ENCODE measurements at places on chromosomes 12 and 14.

- no peak for DNase-seq
These were observed 6.7 kb downstream of the FNTB start for GRCh38 chr14:64993266-64993930.

- DNase-seq: no peak
These were observed 817.8 kb downstream of the GALC start for GRCh38 chr14:87175175-87175574.

- DNase-seq: peak; percentile 52
These were observed 242.5 kb upstream of the ATP2B1 start for GRCh38 chr12:89951050-89951693.

DNA sequence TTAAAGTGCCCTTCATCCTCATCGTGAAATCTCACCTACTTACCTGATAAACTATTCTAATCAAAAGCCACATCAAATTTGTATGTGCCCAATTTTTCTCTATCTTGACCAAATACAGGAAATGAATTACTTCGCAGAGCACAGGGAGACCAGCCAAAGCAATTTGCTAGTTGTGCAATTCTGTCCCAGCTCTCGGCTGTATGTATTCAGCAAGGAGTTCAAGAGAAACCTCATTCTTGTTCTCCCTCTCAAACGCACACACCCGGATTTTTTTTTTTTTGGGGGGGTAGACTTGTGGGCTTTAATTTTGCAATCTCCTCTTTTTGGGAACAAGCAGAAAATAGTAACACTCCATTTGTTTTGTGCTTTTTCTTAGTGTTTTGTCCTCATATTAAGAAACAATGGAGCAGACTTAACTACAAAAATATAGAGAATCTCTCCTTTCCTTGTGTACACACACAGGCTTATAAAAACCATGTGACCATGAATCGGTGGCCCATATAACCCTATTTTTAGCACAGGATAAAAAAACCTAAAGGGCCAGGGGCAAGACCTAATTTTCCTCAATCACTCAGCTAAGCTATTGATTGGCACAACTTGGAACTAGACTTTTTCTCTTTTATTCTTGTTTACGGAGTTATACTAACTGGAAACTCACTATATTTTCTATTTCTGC is 64.2 kb downstream of the MBIP start:
- no peak for DNase-seq

- no peak for DNase-seq
These were observed 521 bp upstream of the PIP4K2C start for GRCh38 chr12:57590479-57590863.

- DNase-seq: peak; percentile 97
These were observed 145.2 kb upstream of the KRR1 start for GRCh38 chr12:75656648-75657047.

DNA sequence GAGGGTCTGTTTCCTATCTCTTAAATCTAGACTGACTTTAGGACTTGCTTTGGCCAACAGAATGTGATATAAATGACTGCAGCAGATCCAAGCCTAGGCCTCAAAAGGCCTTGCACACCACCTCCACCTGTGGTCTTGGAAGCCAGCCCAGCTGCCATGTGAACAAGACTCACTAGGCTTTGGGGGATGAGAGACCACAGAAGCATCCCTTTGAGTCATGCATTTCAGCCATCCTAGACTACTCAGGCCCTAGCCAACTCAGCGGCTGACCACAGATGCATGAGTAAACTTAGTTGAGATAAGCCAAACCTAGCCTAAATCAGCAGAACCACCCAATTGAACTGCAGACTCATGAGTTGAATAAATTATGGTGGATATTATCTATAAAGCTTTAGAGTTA is 87.7 kb downstream of the KCNH5 start:
- peak; percentile 97 for DNase-seq

DNA sequence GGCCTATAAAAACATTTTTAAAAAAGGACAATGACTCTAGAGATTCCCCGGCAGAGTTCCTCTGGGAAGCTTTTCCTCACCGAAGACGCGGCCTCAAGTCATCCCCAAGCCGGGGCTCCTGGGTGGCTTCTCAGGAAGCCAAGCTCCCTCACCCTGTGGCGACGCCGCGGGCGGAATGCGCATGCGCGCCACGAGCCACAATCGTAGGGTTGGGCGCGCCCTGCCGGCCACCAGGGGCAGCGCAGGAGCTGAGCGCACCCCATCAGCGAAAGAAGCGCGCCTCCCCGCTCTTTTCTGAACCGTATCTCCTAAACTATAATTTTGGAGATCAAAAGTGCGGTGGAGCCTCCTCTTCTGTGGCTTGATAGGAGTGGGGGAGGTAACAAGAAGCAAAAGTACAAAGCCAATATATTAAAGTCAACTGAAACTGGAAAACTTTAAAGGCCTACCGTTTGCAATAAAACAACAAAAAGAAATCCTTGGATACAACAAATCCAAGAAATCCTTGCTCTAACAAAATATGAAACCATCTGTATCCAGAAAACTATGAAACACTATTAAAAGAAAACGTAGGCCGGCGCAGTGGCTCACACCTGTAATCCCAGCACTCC is 17.4 kb upstream of the CHFR start:
- peak; percentile 31 for DNase-seq

- DNase-seq: no peak
These were observed at the start of gene AKT1 for GRCh38 chr14:104794993-104795780. Gene AKT1 (minus strand): TSS chr14:104795748. CDS start chr14:104792643, 3,105 bp downstream.

GRCh38 chr12:119328111-119328510 is 6.4 kb upstream of the CCDC60 start:
- DNase-seq: no peak

GRCh38 chr14:28744126-28744525 is 22.5 kb upstream of the FOXG1 start:
- no peak for DNase-seq

DNA sequence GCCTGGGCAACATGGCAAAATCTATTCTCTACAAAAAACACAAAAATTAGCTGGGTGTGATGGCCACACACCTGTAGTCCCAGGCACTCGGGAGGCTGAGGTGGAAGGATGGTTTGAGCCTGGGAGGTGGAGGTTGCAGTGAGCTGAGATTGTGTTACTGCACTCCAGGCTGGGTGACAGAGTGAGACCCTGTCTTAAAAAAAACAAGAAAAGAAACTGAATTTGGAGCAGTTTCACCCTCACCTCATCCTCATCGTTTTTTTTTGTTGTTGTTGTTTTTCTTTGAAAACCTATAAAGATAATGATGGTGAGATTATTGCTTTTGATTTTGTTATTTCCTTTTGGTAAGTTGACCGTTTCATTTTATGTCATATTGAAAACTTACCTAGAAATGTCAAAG is 60.7 kb downstream of the SLC38A6 start:
- no peak for DNase-seq

DNA sequence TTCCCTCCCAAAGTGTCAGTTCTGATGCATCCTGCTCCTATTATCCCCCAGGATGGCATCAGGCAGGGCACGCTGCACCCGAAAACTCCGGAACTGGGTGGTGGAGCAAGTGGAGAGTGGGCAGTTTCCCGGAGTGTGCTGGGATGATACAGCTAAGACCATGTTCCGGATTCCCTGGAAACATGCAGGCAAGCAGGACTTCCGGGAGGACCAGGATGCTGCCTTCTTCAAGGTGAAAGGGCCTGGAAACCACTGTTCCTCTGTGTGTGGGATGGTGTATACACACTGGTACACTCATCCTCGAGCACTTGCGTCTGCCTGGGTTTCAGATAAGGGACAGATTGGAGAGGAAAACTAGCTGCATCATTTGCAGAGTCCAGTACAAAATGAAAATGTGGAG is 1.0 kb downstream of the IRF9 start:
- DNase-seq: no peak

DNA sequence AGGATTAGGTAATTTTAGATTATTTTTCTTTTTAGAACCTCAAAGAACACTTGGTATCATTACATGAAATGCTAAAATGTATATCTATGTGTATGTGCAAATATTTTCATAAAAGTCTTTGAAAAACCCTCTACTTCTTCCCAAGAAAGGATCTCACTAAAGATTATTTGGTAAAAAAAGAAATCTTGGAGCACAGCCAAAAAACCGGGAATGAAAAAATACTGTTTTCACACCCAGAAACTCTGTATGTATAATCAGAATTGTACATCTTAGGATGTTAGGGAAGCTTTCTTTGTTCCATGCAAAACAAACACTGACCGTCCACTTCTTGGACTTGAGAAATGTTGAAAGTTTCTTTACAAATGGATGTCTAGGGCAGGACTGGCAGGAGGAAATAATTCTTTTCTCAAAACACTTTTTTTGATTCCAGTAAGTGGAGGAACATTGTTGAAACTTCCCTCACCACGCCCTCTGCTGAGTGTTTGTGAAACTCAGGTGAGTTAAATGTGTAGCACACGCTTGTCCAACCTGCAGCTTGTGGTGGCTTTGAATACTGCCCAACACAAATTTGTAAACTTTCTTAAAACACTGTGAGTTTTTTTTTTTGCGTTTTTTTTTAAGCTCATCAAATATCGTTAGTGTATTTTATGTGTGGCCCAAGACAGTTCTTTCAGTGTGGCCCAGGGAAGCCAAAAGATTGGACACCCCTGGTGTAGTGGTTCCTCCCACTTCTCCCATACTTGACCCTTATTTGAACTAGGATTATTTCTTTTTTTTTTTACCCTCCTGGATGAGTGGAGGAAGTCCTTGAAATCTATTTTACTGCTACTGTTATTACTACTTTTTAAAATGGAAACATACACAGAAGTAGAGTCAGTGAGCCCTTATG is 26.6 kb downstream of the FBXO34 start:
- no peak for DNase-seq

DNA sequence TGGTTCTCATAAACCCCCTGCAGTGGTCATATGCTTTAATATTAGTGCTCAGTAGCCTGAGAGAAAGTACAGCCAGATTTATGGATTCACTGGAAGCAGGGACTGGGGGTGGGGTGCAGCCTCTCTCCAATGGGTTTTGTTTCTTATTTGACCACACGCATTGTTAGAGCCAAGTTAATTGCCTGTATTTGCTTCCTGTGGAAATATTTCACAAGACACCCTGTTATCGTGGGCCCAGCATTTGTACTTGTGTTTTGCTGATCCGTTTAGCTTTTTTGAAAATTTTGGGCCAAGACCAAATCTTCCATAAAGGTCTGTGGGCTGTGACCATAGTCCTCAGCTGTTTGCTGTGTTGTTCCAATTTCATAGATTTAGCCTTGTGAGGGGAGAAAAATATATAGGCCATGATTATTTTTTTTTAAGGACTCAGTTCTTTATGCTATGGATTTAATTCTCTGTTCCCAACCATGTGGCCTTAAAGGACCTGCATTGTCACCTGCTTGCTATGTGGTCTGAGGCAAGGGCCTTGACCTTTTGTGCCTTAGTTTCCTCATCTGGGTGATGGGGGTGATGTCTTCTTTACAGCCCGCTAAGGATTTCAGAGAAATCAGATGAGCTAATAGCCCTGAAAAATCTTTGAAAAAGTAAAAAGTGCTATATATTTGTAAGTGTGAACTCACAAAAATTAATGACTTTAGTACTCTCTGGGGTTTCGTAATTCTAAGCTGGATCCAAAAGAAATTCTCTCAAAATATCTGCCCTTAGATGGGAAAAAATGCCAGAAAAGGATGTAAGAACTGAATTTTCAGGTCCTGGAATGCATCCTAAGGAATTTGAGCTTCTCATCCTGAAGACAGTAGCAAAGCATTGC is 370.2 kb downstream of the DPF3 start:
- DNase-seq: peak; percentile 42

GRCh38 chr12:126027825-126028224 is 962.6 kb downstream of the AACS start:
- no peak for DNase-seq

- DNase-seq: no peak
These were observed 77.9 kb downstream of the BHLHE41 start for GRCh38 chr12:26046906-26047305.

DNA sequence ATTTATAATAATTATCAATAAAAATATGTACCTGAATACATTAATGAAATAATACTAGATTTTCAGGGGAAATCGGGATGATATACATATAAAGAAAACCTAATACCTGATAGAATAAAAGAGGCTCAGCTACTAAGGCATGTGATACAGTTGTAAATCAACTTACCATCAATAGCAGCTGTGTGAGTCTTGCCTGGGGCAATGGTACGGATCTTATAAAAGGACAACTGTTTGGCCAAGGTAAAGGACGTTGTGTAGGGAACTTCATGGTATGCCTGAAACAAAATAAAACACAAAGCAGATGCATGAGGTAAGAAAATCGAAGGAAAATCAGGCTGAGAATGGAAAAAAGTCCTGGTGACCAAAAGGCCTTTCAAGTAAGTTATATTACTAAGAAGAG is 25.4 kb downstream of the NEK9 start:
- no peak for DNase-seq

GRCh38 chr12:85951823-85952222 is 77.7 kb downstream of the NTS start:
- peak; percentile 9 for DNase-seq

DNA sequence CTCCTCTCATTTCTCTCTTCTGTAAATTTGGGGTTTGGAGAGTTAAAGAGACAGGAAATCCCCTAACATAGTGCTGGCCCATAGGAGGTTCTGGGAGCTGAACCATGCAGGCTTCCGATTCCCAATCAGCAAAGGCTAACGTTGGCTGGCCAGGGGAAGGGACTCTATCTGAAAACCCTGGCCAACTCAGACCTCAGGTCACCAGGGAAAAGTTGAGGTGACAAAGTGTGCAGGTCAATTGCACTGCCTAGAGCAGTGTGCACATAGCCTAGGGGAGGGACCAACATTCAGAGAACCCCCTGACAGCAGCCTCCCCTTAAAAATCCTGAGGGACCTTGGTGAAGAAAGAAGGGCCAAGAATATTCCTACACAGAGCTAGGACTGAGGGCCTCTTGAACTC is 38.9 kb downstream of the TTC7B start:
- no peak for DNase-seq

DNA sequence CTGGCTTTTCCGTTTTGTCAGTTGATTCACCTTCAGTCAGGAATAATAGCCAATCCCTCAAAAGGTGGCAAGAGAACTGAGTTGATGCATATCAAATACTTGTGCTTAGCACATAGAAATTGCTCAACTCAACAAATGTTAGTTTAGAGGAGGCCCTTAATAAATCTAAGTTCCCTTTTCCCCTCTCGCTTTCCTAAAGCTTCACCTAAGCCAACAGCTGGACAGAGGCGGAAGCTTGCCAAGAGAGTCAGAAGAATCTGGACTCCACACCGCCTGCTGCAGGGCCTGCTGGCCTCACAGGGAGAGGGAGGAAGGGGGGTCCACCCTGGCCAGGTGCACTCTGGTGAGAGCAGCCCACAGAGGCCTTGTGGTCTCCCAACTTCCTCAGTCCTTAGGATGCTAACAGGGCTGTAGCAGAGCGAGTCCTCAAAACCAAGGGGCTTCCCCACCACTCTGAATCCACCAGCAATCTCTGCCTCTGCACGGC is 213.1 kb downstream of the CHST11 start:
- DNase-seq: peak; percentile 21

Data from fibroblast of skin of right biceps (primary cell).